ENCODE measurements at places on chromosomes 12 and 14.

DNA sequence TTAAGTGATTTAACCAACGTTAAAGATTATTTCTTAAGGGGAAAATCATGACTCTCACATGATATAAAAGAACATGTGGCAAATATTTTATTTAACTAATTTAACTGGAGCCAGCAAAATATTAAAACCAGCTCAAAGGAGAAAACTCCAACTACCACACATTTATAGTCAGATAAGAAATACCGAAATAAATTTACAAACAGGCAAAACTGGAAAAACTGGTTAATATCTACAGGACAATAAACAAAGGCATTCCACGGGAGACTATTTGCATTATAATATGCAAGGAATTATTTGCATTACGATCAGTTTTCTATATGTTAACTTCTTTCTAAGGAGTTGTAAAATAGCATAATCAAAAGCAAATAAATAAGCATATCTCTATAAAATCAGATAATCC is 13.8 kb upstream of the BCL2L14 start:
- DNase-seq: no peak

DNA sequence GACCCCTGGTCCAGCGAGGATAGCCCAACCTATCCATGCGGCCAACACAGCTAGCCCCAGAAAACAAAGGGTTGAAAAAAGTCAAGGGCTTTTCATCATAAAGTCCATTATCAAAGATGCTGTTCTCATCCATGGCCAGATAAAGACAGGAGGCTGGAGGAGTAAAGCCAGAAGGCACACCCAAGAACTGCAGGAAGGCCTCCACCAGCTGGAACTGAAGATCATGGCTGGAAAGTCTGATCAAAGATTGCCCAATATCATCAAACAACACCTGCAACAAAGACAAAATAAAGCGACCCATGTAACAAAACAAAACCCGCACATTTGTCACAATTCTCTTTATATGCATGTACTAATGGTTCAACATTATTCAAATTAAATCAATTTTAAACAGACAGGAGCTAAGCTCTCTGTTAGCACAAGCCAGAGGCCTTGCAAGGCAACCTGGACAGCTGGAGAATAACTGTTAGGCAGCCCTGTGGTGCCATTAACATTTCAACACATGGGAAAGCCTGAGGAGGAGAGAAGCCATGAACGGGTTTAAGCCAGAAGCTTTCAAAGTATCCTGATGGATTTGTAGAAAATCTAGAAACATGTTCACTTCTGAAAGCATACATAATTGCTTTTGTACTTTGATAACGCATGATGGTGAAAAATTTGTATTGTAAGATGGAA is 34.1 kb downstream of the PSMC1 start:
- no peak for DNase-seq

GRCh38 chr14:50865391-50866076 is 6.3 kb upstream of the ABHD12B start:
- DNase-seq: no peak

GRCh38 chr12:112848338-112848715 is 56.8 kb downstream of the RPH3A start:
- no peak for DNase-seq

DNA sequence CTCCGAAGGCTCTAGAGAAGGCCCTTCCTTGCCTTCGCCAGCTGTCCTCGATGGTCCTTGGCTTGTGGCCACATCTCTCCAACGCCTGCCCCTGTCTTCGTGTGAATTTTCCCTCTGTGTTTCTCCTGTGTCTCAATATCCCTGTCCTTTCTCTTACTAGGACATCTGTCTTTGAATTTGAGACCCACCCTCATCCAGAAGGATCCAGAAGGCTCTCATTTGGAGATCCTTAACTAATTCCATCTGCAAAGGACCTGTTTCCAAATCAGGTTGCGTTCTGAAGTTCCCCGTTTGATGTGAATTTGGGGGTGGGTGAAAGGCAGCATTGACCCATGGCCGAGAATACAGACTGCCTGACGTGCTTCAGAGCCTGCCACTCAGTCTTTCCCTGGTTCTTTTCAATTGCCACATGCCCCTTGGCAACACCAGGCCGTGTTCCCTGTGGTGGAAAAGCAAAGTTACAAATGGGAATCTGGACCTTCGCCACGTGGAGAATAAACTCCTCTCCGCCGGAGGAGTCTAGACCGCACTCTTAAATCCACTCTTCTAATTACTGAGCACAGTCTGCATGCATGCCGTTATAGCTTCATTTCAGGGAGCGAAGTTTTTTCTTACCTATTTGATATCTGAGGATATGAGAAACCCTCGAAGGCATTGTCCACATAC is 158.8 kb downstream of the TMEM132C start:
- DNase-seq: no peak

- no peak for DNase-seq
Measured at GRCh38 chr14:102727336-102728095, 49.7 kb upstream of the TRAF3 start.

DNA sequence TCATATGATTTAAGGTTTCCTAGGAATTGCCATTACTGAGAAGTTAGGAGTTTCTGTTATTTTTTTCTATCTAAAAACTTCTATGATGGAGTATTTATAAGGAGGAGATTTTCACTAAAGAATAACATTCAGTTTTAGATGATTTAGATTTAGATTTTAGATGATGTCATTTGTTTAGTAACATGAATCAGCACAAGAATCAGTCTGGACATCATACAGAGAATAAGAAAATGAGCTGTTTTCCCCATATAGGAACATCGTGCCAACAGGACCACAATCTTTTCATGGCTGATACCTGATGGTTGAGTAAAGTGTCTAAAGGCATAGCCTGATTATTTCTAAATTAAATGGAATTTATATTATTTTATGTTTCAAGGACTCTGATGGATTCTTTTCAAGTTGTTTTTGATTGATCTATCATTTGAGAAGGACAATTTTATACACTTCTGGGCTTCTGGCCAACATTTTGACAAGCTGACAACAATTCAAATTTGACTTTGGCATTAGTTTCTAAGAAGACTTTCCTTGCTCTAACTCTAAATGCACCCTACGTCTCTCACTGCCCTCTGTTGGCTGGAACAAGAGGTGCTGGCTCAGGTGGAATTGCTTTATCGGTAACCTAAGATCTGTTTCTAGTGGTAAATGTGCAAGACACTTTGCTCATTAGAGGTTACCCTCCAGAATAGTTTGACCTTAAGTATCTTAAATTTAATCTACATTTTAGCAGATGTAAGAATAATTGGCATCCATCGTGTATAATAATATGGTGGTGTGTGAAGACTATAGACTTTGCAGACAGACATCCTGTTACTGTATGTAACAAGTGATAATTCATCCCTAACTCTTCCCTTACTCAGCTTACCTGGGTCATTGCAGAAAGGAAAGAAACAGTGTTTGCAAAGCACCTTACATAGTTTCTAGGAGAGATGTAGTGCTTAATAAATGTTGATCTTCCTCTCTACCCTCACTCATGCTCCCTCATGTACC is 42.8 kb upstream of the CPSF6 start:
- DNase-seq: peak; percentile 15

GRCh38 chr12:4763549-4763948 is 43.3 kb downstream of the GALNT8 start:
- DNase-seq: no peak

DNA sequence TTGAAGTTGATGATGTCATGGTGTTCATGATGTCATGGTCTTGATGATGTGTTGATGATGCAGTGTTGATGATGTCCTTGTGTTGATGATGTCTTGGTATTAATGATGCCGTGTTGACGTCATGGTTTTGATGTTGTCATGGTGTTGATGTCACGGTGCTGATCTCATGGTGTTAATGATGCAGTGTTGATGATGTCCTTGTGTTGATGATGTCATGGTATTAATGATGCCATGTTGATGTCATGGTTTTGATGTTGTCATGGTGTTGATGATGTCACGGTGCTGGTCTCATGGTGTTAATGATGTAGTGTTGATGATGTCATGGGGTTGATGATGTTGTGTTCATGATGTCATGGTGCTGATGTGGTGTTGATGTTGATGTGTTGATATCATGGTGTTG is 48.0 kb upstream of the RIMBP2 start:
- peak; percentile 39 for DNase-seq
